Liver (tissue), 10 donors: ENCODE measurements at places on chromosomes 3 and 15. TPM values are rescaled to one million over a fixed set of nuclear protein-coding genes. Genes with fewer than 3 reads are reported as not detected.

DNA sequence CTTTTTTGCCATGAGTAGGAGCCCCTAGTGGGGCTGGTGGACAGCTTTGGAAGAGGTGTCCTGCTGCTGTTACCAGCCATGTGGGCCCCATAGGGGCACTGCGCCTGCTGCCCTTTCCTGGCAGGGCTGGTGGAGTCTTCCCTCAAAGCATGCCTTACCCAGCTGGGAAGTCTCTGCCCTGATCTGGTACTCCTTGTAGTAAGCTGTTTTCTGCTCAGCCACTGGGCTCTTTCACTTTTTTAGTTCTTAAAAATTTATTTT, 26.2 kb downstream of the HMCES start:
- no peak for DNase-seq

- no peak for DNase-seq
Measured at GRCh38 chr3:128689060-128689459, 36.9 kb upstream of the RAB7A start.

Gene TLNRD1
- 3.5 TPM for total RNA-seq

DNA sequence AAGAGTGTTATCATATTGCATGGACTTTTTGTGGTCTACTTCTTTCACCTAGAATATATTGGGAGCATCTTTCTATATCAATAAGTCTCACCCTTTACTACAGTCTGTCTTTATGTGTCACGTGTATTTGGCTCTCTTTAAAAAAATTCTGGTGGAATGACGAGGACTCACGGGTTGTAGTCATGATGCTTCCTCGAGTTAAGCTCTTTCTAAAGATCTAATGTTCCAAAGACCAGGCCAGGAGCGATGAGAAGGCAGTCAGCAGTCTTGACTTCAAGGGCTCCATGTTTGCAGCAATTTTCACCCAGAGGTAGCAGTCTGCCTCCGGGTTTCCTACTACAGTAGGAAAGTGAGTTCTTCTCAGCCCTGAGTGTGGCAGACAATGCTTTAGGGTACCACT, 88.9 kb downstream of the FRMD4B start:
- no peak for DNase-seq

GRCh38 chr15:89714775-89715174, 24.2 kb downstream of the WDR93 start:
- no peak for DNase-seq

Gene BCL2A1
- 1.8 TPM for total RNA-seq

- DNase-seq = no peak
Measured at GRCh38 chr3:144665567-144666053, 694.0 kb downstream of the DIPK2A start.

DNA sequence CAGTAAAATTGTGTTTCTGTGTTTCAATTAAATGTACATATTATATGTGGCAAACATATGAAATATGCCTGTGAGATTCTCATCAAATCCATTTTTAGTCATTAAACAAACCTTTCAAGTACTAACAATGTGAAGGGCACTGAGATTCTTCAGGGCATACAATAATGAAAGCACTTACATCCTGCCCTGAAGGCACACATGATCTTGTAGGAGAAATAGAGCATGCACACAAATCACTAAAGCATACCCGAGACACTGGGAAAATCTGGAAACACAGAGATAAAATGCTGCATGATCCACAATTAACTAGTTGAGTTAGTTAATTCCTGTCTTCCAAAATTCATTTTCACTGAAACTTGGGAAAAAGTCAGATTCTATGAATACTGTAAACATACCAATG, 810.5 kb upstream of the NECTIN3 start:
- no peak for DNase-seq

DNA sequence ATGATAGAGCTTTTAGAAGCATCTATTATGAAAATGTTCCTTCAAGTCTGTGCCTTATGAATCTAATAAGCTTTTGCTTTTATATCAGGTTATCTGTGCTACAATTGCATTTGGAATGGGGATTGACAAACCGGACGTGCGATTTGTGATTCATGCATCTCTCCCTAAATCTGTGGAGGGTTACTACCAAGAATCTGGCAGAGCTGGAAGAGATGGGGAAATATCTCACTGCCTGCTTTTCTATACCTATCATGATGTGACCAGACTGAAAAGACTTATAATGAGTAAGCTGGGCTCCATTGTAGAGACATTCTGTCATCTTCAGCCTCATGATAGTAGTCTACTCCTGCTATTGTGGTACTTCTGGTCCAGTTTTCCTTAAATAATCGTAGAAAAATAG, 73.4 kb downstream of the BLM start:
- no peak for DNase-seq

DNA sequence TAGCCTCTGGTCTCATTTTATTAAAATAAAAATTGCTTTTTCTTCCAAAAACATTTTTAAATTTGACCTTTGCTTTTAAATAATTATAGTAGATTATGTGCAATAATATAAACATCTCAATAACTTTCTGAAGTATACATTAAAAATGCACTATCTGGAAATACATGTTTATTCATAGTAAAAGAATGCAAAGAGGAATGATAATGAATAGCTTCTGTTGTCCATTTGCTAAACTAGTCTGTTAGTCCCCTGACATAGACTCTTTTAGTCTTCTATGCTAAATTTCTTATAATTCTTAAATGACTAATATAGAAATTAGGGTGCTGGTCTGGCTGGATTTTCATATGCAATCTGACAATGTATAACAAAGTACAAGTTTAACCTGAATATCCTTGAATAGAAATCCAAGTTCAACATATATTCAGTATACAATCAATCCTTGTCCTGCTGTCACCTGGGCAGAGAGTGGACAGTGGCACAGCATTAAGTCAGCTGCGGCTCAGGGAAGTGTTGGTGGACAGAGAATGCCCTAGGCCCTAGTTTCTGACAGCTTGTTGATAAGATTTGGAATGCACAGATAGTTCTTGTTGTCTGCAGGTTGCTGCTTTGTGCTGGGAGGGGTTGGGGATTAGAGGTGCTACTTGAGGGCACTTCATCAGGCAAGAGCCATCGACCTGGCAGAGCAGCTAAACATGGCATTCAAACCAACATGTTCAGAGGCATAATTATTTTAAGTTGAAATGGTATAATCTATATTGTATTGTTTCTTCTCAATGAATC, 161.7 kb downstream of the MBNL1 start:
- no peak for DNase-seq

DNA sequence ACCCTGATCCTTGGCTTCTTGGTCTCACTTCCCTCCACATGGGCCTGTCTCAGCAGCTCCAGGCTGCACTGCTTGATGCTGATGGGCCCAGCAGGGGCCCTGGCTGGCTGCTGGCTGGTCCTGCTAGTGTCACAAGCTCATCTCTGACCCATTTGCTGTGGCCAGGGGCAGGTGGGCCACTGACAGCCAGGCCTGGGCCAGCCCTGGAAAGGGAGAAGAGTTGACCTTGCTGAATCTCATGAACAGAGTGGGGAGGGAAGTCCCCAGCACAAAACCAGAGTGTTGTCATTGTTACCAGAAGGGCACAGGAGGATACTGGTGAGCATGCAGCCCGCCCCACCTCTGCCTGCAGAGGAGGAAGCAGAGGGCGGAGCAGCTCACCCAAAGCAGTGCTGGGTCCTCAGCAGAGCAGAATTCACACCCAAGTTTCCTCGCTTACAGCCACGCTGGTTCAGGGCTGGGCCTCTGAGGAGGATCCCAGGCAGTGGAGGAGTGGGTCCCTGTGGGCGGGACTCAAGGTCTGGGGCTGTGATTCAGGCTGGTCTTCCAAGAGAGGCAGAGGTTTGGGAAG, 7.6 kb upstream of the KLF15 start:
- DNase-seq = no peak

Gene CA12
- total RNA-seq = 0.08 TPM

- no peak for DNase-seq
Measured at GRCh38 chr15:32682977-32683630, 34.7 kb upstream of the GREM1 start.

Gene KBTBD12
- 0.08 TPM for total RNA-seq

- DNase-seq = no peak
Measured at GRCh38 chr3:178475062-178475461, 61.2 kb upstream of the KCNMB2 start.
